GM13977 (cell line): ENCODE measurements at places on chromosomes 1 and 21.

GRCh38 chr1:217622042-217622441 lies 8.8 kb downstream of the GPATCH2 start:
- no peak for DNase-seq

GRCh38 chr21:29166323-29166722 lies 35.9 kb downstream of the MAP3K7CL start:
- no peak for DNase-seq

GRCh38 chr1:147809236-147809635 lies 48.8 kb upstream of the GJA5 start:
- no peak for DNase-seq

- peak; percentile 35 for DNase-seq
Observed at GRCh38 chr1:91884459-91885212, 1.3 kb downstream of the TGFBR3 start.

DNA sequence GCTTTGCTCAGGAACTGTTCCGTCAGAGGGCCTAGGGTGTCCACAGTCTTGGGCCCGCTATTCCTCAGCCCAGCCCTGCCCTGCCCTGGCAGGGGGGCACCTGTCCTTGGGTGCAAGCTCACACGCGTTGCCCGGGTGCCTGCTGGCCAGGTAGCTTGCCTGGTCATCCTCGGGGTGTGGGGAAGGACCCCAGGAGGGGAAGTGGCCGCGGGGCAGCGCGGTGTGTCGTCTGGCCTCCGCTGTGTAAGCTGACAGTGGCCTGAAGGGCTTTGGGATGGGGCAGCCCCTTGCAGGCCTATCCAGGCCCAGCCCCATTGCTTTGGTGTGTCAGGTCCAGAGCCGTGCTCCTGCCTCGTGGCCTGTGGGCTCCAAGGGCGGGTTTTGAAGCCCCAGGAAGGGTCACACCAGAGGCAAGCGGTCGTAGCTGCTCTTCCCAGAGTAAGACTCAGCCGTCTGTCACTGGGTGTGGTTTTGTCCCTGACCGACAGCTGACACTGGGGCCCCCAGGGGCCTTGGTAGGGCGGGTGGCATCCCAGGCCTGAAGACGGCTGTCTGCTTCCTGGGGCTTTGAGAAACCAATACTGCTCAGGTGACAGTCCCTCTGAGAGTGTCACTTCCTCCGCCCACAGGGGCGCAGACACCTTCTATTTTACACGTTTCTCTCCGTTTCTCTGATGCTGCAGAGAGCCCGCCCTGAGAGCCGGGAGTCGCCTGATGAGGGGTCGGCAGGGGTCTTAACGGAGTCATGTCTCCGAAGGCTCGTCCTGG lies 72.1 kb downstream of the SKI start:
- DNase-seq: peak; percentile 93

- peak; percentile 81 for DNase-seq
Observed at GRCh38 chr1:26697978-26698849, 2.4 kb downstream of the ARID1A start.

DNA sequence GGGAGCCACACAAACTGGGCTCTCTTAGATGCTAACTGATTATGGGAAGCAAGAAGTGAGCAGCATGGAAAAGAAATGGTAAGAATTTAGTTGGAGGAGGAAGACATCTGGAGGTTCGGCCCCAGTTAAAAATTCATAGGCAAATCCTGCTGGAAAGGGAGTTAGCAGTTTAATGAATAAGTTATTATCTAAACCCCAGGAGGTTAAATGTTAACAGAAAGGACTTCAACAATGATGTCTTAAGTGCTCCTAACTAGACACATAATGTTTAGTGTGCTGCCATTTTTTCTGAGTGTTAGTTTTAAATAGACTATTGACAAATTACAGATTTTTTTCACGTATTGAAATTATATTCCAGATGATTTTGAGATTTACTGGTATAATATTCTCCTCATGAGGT lies 1265.3 kb upstream of the ADGRL2 start:
- DNase-seq: no peak

- peak; percentile 72 for DNase-seq
Observed at GRCh38 chr1:21647431-21648351, 21.5 kb downstream of the RAP1GAP start.

DNA sequence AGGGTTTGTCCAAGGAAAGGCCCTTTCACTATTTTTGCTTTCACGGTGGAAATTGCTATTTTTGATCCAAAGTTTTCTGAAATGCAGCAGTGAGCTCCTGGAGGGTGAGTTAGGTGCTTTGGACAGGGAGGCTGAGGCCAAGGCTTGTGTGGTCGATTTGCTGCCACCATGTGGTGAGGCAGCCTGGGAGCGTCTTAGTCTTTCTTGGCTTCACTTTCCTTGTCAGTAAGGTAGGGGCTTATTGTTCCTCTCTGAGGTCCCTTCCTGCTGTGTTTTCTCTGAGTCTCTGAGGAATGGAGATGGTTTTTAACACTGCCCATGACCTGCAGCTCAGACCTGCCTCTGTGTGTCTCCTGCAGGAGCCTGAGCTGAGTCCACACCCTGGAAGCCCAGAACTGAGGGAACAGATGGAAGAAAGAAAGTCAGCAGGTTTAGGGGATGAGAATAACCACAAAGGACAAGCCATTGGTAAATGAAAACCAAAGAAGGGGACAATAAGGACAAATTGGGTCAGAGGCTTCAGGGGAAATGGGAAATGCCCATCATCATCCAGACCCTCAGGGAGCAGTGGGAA lies 20.1 kb upstream of the S100A10 start:
- DNase-seq: no peak

- DNase-seq: no peak
Observed at GRCh38 chr1:54808443-54809207, 7.5 kb upstream of the TTC22 start.

DNA sequence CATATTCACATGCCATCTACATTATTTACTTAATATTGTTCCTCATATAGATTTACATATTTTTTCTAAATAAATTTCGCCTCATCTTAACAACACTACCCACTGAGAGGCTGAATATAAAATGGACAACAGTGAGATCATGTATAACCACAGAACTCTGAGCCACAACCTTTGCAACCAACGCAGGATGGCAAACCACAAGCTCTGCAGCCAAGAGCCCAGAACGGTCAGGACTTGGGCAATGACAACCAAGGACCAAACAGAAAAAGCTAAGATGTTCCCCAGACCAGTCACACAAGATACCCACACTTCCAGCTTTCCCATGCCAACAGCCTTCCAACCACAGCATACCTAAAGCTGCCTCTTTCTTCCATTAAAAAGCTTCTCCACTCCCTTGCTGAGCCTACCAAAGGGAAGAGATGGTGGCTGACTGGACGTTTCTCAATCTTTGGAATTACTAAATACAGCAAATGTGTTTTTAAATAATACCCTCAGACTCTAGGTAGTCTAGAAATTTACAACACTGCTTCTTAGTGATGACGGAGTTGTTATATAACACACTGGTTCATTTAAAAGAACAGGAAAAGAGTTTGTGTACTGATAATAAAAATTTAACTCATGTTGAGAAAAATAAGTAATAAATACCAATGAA lies 117.9 kb downstream of the AKT3 start:
- no peak for DNase-seq

GRCh38 chr1:54499097-54499359 lies 49.0 kb upstream of the ACOT11 start:
- no peak for DNase-seq

DNA sequence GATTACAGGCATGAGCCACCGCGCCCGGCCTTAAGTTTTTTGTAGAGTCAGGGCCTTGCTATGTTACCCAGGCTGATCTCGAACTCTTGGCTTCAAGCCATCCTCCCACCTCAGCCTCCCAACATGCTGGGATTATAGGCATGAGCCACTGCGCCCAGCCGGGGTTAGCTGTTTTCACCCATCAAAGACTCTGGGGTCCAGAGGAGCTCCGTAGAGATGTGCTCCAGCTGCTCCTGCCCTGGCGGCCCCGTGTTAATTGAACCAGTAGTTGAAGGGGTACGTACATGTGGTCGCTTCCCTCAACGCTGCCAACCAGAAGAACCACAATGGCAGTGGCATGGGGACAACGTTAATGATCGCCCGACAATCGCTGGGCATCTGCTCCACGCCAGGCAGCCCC lies 72.0 kb downstream of the NPHP4 start:
- DNase-seq: no peak

GRCh38 chr1:163668472-163668871 lies 346.7 kb downstream of the NUF2 start:
- DNase-seq: no peak

DNA sequence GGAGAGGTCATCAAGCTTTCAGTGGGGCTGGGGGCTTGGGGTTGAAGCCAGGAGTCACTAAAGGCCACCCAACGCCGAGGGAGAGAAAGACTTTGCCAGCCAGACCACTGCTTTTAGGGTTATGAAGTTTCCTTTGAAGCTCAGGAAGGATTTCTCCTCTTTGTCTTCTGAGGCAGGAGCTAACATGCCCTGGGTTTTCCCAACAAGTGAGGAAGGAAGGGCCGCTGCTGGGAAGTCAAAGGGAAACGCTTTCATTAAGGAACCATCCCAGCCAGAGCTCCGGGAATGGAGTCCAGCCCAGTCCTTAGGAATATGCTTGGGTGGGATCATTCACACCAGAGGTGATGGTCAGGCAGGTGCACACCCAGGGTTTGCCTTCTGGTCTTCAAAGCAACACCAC lies 436.9 kb downstream of the PRDM2 start:
- no peak for DNase-seq

DNA sequence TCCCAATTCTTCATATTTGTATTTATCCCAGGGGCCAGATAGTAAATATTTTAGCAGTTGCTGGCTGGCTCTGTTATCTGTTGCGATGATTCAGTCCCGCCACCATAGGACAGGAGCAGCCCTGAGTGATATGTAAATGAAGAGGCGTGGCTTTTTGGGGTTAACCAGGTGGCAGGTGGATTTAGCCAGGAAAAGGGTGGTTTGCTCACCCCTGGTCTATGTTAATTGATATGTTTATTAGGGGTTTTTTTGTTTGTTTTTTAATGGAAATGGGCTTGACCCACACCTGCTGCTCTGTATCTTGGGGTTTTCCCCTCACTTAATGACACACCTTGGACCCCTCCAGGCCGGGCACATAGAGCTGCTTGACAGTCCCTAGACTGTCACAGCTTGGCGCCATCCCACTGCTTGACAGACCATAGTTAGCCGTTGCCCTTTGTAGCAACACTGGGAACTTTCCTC lies 62.8 kb downstream of the PIK3CD start:
- DNase-seq: no peak

DNA sequence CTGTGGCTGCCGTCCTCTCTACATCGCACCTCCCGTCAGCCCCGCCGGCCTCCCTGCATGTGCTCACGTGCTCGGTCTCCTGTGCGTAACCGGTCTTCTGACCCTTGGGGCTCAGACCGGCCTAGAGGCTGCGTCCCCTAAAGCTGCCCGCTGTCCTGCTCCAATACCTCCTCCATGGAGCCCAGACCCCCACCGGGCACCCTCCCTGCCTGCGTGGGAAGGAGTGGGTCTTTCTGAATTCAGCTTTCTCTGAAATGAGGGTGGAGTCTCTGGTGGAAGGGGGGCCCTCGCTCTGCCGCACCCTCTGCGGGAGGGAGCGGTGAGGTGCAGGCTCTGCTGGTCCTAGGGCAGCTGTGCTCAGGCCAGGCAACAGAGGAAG lies 18.7 kb upstream of the POFUT2 start:
- no peak for DNase-seq

DNA sequence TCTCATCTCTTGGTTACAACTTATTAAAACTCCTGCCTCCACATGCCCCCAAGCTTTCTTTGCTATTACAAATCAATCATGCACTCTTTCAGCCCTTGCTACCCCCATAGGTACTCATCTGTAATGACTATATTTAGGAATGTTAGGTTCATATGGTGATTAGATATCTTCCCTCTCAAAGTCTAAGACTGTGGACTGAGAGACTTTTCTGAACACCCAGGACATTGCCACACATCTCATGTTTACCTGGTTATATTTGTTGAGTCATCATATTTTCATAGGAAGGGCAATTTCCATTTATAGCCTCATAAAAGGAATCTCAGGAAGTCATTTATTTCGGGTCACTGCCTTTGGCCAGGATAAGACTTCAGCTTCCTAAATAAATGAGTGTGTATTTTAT lies 81.5 kb upstream of the LPGAT1 start:
- DNase-seq: no peak

DNA sequence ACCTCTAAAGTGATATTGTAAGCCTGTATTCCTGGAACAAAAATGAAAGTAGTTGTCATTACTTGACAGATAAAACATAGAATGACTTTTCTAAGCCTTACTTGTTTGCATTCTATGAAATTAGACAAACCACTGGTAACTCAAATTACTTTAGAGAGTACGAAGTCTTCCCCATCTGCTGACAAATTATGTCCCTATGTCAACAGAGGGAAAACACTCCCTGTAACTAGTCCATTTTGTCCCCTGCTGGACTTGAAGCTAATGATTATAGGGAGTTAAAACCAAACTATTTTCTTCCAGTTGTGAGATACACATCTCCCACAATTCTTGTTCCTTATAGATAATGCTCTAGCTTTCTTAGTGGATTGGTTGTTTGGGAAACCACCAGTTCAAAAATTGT lies 39.6 kb downstream of the GREM2 start:
- DNase-seq: no peak

DNA sequence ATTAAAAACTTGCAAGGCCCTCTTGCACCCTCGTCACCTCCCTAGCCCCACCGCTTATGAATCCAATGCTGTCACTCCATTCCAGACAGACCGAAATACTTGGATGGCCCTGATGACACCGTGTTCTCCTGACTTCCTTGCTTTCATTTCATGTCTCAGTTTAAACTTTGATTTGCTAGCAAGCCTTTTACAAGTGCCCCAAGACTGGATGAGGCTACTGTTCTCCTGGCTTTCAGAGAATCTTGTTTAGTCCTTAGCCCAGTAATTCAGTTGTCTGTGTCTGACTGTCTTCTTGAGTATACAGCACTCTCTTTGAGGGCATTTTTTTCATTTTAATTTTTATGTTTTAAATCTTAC lies 824 bp upstream of the IFI44L start:
- DNase-seq: no peak

GRCh38 chr1:163459539-163459938 lies 137.8 kb downstream of the NUF2 start:
- DNase-seq: no peak

DNA sequence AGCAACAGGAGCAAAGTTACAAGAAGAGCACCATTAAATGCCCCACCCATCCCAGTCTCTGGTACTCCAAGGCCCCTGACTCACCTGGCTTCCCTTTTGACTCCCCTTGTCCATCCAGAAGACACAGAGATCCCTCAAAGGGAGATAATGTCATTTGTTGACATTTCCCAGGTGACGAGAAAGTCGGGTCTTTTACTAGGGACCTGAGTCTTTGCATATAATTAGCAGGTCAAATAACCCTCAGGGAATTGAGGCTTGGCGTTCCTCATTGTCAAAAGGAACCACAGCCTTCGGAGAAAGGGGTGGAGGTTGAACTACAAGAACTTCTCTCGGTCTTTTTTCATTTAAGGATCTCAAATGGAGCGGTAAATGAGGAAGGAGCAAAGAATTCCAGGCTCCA lies 133.2 kb downstream of the PROX1 start:
- DNase-seq: no peak

GRCh38 chr1:96080925-96081324 lies 640.7 kb upstream of the PTBP2 start:
- no peak for DNase-seq

DNA sequence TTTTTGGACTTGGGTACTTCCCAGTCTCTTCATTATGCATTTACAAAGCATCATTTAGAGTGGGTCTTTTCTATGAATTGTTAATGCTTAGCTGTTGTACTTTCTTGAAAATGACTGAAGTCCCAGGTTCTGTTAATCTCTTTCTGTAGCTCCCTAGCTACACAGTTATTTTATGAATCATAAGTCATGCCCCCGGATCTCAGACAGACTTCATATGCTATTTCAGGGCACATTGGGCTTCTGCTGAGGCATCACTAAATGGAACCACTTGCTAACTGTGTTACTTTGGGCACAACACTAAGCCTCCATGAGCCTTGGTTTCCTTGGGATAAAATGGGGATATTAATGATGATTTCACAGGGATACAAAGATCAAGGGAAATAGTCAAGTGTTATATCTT lies 55.5 kb upstream of the RBM15 start:
- no peak for DNase-seq
